Activated CD4-positive, CD25-positive, alpha-beta regulatory T cell treated with anti-CD3 and anti-CD28 coated beads, Interleukin-2, amount 50 U/mL, for 16 hours (primary cell): ENCODE measurements at places on chromosomes 5 and 9.
A peak's percentile ranks its signal among the peaks of the same experiment; 100 is the strongest.

GRCh38 chr5:17991775-17992174 lies 357.5 kb downstream of the TAF11L14 start:
- DNase-seq: no peak

GRCh38 chr5:77066823-77067442 lies 20.2 kb downstream of the ZBED3 start:
- no peak for DNase-seq

GRCh38 chr9:127931092-127931881 lies 710 bp upstream of the PIP5KL1 start:
- no peak for DNase-seq

- DNase-seq: no peak
Observed at GRCh38 chr9:96020792-96021550, 145.5 kb downstream of the ERCC6L2 start.

- DNase-seq: no peak
Observed at GRCh38 chr9:32350682-32351081, 33.8 kb upstream of the ACO1 start.

DNA sequence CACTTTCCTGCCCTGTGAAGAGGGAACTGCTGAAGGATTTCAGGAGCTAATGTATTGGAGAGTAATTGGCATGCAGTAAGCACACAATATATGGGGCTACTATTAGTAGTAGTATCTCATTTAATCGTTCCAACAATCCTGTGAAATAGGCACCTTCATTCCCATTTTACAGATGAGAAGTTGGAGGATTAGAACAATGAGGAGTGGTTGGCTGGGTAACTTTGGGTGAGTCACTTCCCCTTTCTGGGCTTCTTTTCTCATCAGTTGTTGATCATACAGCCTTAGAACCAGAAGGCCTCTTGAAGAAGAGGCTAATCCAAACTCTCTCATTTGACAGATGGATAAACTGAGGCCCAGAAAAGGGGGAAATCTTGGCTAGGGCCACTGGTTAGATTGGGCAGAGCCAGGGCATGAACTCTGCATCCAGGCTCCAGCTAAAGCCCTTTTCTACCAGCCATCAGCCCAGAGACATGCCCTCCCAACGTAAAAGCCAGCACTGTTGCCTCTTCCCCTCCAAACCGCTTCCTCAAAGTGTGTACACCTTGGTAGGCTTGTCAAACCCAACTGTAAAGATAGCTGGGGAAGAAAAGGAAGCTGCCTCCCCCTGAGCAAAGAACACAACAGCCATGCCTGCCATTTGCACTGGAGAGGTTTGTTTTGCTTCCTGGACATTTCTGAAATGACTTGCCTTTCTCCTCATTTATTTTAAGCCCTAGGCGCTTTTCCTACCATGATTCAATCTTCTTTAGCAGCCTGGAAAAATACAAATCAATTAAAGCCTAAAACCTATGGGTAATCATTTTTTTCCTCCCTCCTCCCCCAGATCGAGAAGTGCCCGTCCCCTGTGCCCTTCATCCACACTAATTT lies 992 bp downstream of the SPACA9 start:
- DNase-seq: no peak

DNA sequence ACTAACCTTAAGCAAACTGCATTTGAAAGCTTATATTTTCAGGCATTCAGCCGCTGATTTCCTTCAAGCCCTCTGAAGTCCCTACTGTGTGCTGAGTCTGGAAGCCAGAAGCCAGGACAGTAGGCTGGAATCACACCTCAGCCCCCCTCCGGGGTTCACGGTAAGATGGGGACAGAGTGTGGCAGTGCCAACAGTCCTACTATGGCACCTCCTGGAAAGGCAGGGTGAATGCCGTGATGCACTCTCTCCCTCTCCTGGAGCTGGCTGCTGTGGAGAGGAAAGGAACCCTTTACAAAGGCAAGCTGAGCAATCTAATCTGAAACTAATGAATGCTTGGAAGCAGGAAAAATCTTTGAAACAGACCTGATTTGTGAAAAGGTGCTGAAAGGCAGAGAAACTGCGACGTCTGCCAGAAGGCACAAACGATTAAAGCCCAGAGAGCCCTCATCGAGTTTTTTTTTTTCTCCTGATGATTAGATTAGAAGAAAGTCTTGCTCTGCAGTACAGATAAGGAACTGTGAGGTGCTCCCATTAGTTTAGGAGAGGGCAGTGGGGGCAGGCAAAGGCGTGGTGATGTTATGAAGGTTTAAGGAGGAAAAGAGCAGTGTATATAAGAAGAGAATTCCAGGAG lies 21.0 kb downstream of the ANKH start:
- no peak for DNase-seq

GRCh38 chr9:93451849-93452709 lies 594 bp downstream of the FAM120A start:
- peak; percentile 15 for DNase-seq

- no peak for DNase-seq
Observed at GRCh38 chr5:35640623-35641022, 23.0 kb downstream of the SPEF2 start.

- no peak for DNase-seq
Observed at GRCh38 chr5:39455645-39456044, 30.9 kb upstream of the DAB2 start.

DNA sequence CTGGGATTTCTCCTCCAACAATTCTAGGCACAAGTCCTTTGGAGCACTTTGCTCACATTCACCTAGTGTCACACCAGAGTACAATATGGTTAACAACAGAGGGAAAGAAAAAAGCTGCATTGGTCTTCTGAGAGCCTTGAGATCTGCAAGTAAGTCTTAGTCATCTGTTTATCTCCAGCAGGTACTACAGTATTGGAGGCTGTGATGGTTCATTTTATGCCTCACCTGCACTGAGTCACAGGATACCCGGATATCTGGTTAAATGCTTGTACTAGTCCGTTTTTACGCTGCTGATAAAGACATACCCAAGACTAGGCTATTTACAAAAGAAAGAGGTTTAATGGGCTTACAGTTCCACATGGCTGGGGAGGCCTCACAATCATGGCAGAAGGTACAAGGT lies 525.0 kb downstream of the NR2F1-AS1 start:
- no peak for DNase-seq

- DNase-seq: no peak
Observed at GRCh38 chr9:87537625-87538024, 40.0 kb downstream of the DAPK1 start.

- no peak for DNase-seq
Observed at GRCh38 chr5:133564921-133565565, 47.3 kb downstream of the FSTL4 start.

DNA sequence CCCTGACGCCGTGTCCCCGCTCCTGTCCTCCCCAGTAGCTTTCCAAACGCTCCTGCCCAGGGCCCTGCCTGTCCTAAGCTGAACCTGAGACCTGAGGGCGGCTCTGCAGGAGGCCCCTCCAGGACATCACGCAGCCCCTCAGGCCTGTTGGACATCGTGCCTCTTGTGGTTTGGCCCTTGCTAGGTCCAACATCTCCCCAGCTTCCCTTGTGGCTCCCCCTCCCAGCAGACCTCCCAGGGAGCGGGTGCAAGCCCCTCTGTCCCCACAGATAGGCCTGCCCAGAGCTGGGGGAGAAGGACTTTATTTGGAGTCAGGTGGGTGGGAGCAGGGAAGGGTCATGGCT lies 4.1 kb downstream of the OBP2B start:
- DNase-seq: no peak

DNA sequence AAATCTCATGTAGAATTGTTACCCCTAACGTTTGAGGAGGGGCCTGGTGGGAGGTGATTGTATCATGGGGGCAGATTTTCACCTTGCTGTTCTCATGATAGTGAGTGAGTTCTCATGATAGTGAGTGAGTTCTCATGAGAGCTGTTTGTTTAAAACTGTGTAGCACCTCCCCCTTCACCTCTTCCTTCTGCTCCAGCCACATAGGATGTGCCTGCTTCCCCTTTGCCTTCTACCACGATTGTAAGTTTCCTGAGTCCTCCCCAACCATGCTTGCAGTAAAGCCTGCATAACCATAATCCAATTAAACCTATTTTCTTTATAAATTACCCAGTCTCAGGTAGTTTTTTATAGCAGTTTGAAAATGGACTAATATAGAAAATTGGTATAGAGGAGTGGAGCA lies 1783.7 kb upstream of the CDH9 start:
- no peak for DNase-seq

DNA sequence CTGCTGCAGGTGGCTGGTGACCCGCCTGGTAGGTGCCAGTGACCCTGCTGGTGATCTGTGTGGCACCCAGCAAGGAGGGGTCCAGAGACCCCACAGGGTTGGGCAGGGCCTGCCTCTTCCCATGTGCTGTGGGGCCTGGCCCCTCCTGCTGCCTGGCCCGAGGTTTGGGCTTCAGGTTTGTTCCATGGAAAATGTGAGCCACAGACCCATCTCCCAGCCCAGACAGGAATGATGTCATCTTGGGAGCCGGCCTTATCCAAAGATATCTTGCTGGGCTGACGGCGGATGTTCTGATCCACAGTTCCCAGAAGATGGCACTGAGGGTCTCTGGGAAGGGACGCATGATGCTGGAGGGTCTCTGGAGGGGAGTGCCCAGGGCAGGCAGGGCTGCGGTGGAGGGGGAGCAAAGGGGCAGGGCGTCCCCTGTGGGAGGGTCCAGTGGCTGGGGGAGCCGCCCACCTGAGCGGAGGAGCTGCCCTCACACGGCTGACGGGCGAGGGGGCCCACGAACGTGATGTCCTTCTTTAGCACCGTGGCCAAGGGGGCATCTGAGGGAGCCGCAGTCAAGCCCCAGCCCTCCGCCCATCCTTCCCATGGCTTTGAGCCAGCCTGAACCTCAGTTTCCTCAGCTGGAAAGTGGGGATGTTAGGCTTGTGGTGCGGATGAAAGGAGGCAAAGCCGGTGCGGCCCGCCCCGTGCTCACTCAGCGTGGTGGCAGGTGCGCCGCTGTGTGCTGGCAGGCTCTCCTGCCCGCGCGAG lies 68.1 kb downstream of the COL5A1 start:
- no peak for DNase-seq

DNA sequence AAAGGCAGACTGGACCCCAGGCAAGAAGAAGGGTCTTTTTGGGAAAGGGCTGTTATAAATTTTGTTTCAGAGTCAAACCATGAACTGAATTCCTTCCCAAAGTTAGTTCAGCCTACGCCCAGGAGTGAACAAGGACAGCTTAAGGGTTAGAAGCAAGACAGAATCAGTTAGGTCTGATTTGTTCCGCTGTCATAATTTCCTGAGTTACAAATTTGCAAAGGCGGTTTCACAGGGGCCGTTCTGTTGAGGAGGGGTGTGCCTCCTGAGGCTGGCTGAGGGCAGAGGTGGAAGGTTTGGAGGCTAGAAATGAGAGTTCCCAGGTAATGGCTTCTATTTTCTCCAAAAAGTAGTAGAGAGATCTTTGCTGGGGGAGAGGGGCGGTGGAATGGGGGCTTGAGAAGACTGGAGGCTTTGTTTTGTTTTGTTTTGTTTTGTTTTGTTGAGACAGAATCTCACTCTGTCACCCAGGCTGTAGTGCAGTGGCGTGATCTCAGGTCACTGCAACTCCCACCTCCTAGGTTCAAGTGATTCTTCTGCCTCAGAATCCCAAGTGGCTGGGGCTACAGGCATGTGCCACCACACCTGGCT lies 4.1 kb upstream of the CERCAM start:
- no peak for DNase-seq

GRCh38 chr5:10352430-10353240 lies 860 bp upstream of the MARCHF6 start:
- DNase-seq: no peak

GRCh38 chr5:55600497-55601203 lies 65.9 kb upstream of the PLPP1 start:
- no peak for DNase-seq

DNA sequence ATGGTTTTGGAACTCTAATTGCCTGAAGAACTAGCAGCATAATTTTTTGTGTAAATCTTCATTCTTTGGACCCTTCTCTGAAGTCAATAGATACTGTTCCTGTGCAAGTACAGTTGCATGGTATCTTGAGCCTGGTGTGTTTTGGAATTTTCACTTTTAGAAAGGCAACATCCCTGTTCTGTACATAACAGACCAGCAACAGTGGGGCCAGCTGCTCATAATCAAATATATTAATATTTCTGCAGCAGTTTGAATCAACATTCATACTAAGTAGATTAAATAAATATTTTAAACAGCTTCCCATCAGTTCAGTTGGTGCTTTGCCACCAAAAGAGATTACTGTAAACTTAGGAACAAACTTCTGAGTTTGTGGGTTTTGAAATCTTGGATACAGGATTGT lies 97.9 kb downstream of the CD180 start:
- DNase-seq: no peak

DNA sequence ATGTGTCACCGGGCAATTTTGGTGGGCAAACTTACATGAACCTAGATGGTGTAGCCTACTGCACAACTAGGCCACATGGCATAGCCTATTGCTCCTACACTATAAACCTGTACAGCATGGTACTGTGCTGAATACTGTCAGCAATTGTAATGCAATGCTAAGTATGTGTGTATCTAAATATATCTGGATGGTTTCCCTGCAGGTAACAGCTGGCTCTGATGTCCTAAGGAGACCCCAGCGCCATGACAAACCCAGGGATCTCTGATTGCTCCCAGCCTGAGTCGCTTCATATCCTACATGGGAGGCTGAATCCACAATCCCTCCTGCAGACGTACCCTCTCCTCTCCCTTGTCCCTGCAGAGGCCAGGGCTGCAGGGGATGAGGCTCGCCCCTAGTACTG lies 26.6 kb upstream of the TTLL11 start:
- DNase-seq: no peak

GRCh38 chr5:119355244-119355638 lies 578 bp upstream of the TNFAIP8 start:
- no peak for DNase-seq

DNA sequence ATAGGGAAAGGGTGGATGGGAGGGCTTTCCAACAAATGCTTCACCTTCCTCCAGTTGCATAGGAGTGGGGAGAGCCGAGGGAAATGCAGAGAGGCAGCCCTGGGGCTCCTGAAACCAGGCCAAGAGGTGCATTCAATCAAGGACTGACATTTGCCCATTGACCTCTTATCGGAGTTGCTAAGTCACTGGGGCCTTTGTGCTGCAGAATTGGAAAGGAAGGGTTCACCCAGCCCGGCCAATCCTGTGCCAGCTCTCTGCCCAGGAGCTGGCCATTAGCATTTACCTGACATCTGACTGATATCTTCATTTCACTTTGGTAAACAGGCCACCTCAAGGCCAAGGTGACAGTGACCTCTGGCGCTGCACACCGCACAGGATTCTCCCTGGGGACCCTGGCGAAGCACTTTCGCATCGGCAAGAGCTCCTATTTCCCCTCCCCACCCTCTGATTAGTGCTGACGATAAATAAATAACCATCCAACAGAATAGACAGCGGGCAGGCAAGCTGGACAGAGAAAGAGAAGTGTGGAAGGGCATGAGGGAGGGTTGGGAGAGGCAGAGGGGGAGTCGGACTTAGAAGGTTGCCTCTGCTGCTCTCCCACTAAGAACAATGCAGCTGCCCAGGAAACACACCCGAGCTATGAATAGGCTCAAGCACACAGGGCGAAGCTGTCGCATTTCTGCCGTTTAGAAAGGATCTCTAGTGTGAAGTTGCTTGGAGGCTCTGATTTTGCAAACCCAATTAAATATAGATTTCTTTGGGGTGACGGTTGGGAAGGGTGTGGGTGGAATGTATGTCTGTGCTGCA lies 57.0 kb upstream of the BOD1 start:
- no peak for DNase-seq

DNA sequence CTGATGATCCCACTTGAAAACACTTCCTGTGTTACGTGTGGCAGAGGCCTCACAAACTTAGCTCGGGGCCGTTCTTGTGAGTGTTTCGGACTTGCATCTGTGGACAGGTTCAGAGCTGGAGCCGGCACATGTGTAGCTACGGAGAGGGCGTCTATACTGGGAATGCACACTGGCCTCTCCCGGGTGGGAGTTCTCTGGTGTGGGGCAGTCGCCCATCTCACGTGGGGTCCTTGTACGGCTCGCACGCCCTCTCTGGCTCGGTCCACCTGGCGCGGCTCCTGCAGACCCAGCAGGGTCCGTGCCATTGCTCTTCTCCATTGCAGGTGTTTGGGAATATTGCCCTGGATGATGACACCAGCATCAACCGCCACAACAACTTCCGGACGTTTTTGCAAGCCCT lies 197.9 kb downstream of the CACNA1B start:
- DNase-seq: no peak
